ENCODE measurements at places on chromosomes 1 and 21. TPM values are rescaled to one million over a fixed set of nuclear protein-coding genes. Genes with fewer than 3 reads are reported as not detected.
A peak's percentile ranks its signal among the peaks of the same experiment; 100 is the strongest.

- DNase-seq, result peak; percentile 92
These were observed 18.5 kb downstream of the SERTAD4 start for GRCh38 chr1:210250998-210251679.

Gene TTC22
- not detected for total RNA-seq

GRCh38 chr1:24412408-24412807 is 1.2 kb downstream of the STPG1 start:
- DNase-seq, result no peak

- no peak for DNase-seq
These were observed 13.5 kb upstream of the RNF186 start for GRCh38 chr1:19828546-19828945.

DNA sequence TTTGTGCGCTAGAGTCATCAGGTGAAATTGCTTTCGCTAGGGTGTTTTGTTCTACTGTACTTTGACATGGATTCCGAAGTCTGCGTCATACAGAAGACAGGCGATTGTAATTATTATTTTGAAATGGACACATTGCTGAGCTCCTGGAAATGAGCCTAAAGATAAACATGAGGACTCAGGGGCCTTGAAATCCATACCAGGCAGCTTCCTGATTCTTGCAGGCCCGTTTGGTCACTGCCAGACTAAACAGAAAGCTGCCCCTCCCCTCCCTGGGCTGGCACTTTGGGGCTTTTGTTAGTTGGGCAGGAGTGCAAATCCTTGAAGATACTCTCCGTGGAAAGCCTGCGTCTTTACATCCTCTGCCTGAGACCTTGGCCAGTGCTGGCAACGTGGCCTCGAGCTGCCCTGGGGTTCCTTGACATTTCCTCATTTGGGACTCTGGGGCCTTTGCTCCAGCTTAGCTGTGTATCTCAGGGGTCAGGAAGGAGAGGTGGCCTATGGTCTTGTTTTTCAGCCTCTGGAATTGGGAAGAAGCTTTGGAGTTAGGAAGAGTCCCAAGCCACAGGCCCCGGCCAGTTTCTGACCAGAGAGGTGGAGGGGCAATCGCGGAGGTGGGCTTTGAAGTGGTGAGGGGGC is 26.9 kb upstream of the KCNE2 start:
- DNase-seq, result no peak

DNA sequence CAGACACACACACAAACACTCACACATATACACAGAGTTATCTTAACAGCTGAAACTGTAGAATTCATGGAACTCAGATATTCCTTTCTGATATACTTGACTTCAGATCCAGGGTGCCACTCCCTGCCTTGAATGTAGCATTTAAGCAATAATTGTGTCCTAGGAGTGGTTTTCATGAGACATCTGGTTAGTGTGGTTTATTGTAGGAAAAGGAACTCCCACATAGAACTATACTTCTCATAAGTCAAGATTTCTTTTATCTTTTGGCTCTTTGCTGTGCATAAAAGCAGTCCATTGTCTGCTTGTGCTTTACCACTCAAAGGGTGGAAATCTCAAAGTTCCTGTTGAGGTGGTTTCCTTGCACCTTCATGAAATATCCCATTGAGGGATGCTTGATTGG is 272.6 kb upstream of the SGIP1 start:
- no peak for DNase-seq

GRCh38 chr1:191453487-191453886 is 704.8 kb upstream of the RGS18 start:
- no peak for DNase-seq
